ENCODE measurements at places on chromosomes 13 and 19.

DNA sequence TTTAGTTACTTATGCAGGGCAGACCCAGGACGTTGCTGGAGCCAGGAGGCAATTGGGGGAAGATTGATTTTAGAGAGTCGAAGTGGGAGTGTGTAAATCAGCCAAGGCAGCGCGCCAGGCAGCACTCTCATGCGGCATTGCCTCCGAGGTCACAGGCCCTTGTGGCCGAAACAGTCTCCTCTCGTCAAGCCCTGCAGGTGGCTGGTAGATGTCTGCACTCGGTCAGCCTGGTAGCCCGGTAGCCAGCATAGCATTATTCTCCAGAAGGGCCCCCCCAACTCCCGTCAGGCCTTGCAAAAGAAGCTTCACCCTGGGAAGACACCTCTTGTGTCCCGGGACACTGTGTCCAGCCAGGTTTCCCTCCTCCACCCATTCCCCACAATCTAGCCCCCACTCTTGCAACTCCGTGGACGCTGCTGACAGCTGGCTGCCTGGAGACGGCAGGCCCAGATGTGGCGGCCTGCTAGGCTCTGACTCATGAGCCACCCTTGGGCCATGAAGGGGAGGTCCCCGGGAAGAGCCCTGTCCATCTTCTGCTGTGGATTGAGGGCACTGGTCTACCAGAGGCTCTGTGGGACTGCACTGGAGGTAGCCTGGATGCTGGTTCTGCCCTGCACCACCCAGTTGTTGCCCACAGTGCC, 2.6 kb upstream of the PEPD start:
- no peak for DNase-seq

DNA sequence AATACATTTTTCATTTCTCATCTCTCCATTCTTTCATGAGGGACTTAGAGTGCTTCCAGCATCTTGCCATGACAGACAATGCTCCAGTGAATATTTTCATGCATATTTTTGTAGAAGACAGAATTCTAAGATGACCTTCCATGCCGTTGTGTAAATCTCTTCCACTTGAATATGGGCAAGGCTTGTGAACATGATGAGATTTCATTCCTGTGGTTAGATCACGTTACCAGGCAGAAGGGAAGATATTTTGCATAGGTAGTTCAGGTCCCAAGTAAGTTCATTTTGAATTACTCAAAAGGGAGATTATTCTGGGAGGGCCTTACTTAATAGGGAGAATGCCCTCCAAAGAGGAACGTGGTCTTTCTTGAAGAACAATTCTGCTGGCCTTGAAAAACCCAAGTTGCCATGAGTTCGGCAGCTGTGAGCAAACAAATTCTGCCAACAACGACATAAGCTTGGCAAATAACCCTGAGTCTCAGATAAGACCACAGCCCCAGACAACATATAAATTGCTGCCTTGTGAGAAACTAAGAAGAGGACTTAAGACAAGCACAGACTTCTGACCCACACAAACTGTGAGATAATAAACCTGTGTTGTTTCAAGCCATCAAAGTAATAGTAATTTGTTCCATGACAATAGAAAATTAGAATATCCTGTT, 400.5 kb upstream of the GPC6 start:
- no peak for DNase-seq

DNA sequence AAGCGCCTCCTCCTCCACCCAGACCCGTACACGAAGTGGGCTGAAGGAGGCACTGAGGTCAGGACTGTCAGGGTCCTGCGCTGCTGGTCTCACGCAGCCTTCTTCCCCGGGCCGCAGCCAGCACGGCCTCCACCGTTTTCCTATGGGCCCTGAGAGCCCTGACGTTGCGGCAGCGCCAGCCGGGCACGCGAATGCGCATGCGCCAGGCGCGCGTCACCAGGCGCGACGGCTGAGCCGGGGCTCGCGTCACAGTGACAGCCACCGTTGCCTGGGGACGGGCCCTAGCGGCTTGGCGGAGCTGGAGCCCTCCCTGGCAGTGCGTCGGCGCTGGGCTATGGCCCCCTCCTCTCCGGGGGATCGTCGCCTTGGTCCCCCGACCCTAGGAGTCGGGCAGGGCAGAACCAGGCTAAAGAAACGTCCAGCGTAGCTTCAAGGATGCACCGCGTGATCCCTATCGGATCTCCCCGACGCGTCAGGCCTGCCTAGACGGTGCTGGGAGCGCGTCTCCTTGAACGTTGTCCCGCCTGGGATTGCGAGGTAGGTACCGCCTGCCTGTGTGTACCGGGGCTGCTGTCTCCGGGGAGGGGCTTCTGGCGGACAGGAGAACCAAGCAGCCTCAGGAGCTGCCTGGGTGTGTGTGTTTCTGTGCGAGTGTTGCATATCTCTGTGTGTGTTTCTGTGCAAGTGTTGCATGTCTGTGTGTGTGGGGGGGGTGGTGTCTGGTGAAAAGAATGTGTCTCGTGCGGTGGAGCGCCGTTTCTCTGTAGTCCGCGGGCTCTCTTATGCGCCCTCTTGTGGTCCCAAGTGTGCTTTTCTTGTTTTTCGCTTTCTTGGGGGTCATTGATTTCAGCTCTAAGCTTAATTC, 43.2 kb downstream of the ZNF571 start:
- peak; percentile 75 for DNase-seq

DNA sequence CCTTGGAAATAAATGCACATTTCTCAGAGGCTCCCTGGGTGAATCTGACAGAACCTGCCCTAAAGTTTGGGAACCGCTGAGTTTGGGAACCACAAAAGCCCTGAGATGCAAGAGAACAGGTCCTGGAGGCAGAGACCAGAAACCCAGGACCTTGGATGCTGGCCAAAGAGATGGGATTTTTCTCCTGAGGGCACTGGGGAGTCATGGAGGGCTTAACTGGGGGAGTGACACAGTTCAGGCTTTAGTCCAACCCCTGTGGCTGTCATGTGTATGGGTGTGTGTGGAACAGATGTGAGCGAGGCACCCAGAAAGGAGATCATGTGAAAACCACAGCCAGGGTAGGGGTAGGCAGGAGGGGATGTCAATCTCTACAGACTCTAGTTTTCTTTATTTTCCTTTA, 3.9 kb upstream of the NCCRP1 start:
- no peak for DNase-seq

- DNase-seq = no peak
Measured at GRCh38 chr19:38057959-38058690, 151.1 kb downstream of the SIPA1L3 start.

- DNase-seq = no peak
Measured at GRCh38 chr19:3363841-3364500, 2.4 kb upstream of the NFIC start.

GRCh38 chr19:47022541-47023447, 3.2 kb downstream of the NPAS1 start:
- DNase-seq = no peak

- DNase-seq = no peak
Measured at GRCh38 chr19:10286803-10287737, at the start of gene ICAM4. Gene ICAM4 (plus strand): TSS chr19:10286955. CDS start chr19:10287013, 58 bp downstream.

DNA sequence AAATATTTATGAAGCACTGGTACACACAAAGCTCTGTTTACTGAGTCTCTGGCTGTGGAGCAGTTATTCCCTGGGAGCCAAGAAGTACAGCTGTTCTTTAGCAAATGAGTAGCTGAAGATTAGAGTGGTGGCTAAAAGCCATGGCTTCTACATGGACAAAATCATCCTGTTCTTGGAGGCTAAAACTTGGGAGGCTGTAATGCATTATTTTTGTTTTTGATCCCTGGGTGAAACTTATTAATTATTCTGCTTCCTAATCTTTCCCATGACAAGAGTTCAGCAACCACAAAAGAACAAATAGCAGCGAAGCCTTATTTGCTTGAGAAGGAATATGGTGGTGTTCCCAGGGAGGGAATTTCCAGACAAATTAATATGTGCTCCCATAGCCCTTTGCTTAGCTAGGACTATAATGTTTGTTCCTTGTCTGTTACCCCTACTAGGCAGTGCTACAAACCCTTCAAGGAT, 109.5 kb downstream of the DCT start:
- no peak for DNase-seq

GRCh38 chr19:36246006-36246481, 31.1 kb downstream of the ZNF146 start:
- no peak for DNase-seq

Data from SK-MEL-5 (cell line).